GM19239 (cell line): ENCODE measurements at places on chromosomes 7 and 10.
A peak's percentile ranks its signal among the peaks of the same experiment; 100 is the strongest.

DNA sequence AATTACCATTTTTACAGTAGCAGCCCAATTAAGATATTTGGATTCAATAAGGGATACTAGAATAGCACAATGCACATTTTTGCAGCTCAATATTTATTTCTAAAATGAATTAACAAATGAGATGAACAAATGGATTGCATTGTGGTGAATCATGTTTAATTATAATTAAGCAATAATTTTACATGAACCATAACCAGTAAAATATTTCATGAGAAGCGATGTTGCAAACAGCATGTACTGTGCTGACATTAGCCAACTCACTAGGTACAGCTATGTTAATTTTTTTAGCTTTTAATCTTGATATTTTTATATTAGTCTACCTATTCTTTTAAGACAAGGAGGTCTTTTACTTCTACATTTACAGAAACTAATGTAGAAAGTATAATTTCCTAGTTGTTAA lies 399.1 kb upstream of the AKR1E2 start:
- no peak for DNase-seq

DNA sequence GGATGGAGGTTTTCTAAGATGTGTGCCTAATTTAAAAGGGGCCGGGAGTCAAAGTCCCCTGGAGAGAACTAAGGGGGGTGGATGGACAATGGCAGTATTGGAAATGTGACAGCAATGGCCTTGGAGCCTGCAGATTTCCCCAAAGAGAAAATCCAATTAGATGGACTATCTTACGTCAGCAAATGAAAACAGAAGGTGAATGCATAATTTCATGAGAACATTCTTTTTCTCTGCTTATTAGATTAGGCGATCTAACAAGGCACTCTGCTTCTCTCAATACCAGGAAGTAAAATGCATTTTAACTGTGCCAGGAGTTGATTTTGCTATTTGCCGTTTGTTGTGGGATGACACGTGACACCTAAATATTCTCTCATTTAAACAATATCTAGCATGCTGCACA lies 226.6 kb downstream of the ADAM12 start:
- no peak for DNase-seq

GRCh38 chr7:64876792-64877713 lies 26.0 kb upstream of the ZNF273 start:
- no peak for DNase-seq

GRCh38 chr7:103805346-103805745 lies 184.1 kb downstream of the RELN start:
- DNase-seq: no peak

GRCh38 chr10:133393401-133394063 lies 425 bp upstream of the MTG1 start:
- no peak for DNase-seq

- DNase-seq: no peak
Observed at GRCh38 chr7:128236924-128237586, 4.0 kb upstream of the LEP start.

DNA sequence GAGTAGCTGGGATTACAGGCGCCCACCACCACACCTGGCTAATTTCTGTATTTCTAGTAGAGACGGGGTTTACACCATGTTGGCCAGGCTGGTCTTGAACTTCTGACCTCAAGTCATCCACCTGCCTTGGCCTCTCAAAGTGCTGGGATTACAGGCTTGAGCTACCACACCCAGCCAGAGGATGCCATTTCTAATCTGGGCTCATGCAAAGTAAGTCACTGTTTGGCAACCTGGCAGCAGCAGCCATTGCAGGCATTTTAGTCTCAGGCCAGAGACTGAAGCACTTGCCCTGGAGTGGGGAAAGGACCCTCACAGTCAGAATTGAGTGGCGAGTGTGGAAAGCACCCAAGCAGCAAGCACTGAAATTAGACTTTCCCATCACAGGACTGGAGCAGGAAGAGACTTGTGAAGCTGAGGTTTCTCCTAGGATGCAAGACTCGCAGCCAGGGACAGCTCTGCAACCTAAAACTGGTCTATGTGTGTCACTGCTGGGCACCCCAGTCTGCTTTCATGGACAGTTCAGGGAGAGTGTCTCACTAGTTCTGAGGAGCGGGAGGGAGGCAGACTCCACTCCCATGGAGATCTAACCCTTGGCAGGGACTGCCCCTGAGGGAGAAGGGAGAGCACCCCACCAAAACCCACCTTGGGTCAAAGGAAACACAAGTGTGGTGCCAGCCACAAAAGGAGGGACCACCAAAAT lies 27.6 kb downstream of the SNX13 start:
- DNase-seq: no peak

GRCh38 chr7:71504697-71505441 lies 372.9 kb downstream of the GALNT17 start:
- DNase-seq: no peak

GRCh38 chr7:114356133-114356532 lies 58.5 kb upstream of the FOXP2 start:
- no peak for DNase-seq

GRCh38 chr10:6813856-6814255 lies 233.8 kb upstream of the PRKCQ start:
- no peak for DNase-seq

- DNase-seq: no peak
Observed at GRCh38 chr7:114791771-114792170, 130.1 kb upstream of the MDFIC start.

GRCh38 chr10:122721111-122721510 lies 21.5 kb upstream of the C10orf120 start:
- DNase-seq: no peak

- no peak for DNase-seq
Observed at GRCh38 chr10:119210633-119211032, 3.3 kb downstream of the GRK5 start.

GRCh38 chr10:3482200-3482993 lies 302.6 kb downstream of the KLF6 start:
- no peak for DNase-seq

DNA sequence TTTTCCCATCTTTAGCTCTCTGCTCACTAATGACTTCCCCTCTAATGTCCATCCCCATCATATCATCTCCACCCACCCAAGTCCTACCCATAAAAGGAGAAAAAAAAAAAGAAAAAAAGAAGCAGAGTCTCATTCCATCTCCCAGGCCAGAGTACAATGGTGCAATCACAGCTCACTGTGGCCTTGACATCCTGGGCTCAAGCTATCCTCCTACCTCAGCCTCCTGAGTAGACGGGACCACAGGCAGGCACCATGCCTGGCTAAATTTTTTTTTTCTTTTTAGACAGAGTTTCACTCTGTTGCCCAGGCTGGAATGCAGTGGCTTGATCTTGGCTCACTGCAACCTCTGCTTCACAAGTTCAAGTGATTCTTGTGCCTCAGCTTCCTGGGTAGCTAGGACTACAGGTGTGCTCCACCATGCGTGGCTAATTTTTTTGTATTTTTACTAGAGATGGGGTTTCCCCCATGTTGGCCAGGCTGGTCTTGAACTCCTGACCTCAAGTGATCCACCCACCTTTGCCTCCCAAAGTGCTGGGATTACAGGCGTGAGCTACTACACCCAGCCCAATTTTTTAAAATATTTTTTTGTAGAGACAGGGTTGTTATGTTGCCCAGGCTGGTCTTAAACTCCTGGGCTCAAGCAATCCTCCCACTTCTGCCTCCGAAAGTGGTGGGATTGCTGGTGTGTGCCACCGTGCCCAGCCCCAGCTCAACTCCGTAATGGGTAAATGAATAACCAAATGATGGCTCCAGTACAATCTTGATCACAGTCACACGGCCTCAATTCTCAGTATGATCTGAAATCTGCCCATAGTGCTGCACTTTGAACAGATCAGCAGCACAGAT lies 24.6 kb upstream of the SGMS1 start:
- DNase-seq: no peak

DNA sequence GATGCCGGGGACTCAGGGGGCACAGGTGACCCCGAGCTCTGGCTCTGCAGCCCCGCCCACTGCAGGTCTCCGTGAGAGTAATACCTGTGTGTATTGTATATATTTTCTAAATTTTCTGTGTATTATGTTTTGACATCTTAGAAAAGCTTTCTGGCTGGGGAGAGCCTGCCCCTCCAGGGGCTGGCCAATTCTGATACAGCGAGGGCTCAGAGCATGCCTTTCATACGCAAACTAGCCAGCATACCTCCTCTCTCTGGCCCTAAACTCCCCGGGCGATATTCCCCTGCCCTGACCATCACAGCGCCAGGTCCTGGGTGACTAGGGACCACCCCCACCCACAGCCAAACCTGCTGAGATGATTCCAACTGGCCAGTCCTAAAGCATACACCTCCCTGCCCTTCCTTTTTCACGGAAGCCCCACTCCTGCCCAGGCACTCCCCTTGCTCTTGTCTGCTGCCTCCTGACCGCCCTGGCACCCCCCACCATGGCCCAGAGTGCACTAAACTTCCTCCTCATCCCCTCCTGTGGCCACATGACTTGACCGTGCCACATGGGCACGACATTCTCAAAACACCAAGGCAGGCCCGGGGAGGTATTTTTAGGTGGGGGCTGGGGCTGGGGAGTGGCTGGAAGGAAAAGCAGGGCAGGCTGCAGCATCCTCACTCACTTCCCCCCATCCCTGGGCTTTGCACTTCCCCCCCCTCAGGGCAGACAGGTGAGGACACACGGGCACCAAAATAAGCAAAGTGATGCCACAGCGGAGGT lies 61.5 kb downstream of the INSIG1 start:
- no peak for DNase-seq

GRCh38 chr7:98287486-98287959 lies 6.0 kb downstream of the BRI3 start:
- no peak for DNase-seq

GRCh38 chr7:149833495-149834130 lies 4.6 kb upstream of the ZNF862 start:
- DNase-seq: no peak

GRCh38 chr7:100393233-100393905 lies 20.1 kb downstream of the PILRA start:
- no peak for DNase-seq

DNA sequence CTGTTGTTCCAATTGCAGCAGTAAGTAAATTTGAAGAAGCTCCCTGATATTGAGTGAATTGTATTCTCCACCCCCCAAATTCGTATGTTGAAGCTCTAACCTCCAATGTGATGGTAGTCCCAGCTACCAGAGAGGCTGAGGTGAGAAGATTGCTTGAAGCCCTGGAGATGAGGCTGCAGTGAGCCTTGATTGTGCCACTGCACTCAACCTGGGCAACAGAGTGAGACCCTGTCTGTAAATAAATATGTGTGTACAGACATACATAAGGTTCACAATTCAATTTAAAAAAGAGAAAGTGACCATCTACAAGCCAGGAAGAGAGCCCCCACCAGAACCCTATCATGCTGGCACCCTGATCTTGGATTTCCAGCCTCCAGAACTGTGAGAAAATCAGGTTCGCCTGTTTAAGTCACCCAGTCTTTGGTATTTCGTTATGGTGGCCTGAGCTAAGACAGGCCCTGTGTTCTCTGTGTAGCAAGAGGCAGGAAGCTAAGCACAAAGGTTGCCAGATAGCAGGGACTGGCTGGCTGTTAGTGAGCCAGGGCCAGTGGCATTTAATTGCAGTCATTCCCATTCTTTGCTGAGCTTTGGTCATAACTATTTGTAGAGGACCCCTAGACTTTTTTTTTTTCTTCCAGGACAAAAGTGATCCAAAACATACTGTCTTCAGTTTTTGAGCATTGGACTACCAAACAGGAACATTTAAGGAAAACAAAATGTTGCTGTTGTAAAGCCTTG lies 45.6 kb downstream of the AUTS2 start:
- DNase-seq: no peak

DNA sequence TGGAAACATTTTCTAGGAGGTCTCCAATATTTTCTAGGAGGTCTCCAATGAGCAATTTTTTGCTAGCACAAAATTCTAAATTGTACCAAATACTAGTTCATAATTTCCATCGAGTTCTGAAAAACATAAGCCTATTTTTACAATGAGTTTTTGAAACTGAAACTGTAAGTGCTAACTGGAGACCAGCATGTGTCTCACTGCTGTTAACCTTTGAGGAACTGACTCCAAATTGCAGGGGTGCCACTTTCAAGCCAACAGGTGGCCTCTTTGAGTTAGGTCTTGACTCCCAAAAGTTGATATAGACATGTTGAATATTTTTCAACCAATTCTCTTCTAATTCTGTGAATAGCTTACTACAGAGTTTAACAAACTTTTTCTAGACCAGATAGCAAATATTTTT lies 58.8 kb downstream of the CAV1 start:
- DNase-seq: peak; percentile 37

GRCh38 chr7:147731311-147731710 lies 859.3 kb upstream of the C7orf33 start:
- DNase-seq: no peak

GRCh38 chr7:55073051-55073511 lies 54.3 kb downstream of the EGFR start:
- no peak for DNase-seq

DNA sequence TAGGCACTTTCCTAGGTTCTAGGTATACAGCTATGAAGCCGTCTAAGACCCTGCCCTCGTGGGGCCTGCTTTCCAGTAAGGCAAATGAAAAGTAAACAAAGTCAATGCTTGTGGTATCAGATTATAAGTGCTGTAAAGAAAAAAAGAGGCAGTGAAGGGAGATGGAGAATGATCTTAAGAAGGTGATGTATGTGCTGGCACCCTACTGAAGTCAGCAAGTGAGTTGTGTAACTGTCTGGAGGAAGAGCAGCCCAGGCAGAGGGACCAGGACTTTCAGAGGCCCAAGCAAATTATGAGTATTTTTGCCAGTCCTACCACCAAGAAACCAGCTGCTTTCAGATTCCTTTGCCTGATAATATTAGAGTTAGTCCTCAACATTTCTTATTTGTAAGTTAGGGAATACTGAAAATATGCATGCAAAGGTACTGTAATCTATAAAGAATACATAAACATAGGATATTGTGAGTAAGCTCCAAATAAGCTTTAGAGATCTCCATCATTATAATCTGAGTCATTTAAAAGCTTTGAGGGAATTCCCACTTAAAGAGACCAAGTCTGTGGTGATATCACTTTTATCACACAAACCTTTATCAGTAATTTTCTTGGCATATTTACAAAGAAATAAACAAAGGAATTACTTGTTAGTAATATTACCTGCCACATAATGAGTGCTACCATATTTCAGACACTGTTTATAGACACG lies 329.2 kb upstream of the LRGUK start:
- DNase-seq: no peak

- DNase-seq: no peak
Observed at GRCh38 chr7:70487428-70487827, 644.5 kb upstream of the GALNT17 start.

DNA sequence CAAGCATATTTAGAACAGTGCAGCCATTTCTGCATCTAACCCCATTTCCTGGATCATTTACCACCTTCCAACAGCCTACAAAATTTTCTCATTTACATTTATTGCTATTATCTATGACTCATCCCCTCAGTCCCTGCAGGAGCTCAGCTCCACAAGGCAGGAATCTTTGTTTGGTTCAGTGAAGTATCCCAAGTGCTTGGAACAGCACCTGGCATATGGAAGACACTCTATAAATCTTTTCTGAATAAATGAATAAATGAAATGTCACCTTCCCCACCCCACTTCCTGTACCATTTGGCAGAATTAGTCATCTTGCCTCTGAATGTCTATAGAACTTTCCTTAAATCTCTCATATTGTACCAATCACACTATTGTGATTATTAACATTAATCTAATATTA lies 110.7 kb downstream of the HIP1 start:
- DNase-seq: no peak

- no peak for DNase-seq
Observed at GRCh38 chr7:44484482-44485313, 5.8 kb downstream of the NUDCD3 start.

GRCh38 chr10:131871673-131872005 lies 29.2 kb upstream of the PPP2R2D start:
- no peak for DNase-seq

- DNase-seq: no peak
Observed at GRCh38 chr7:40945788-40946187, 757.1 kb downstream of the INHBA start.

- DNase-seq: no peak
Observed at GRCh38 chr10:104328896-104329710, 9.2 kb downstream of the ITPRIP start.
